Stimulated activated CD8-positive, alpha-beta memory T cell treated with anti-CD3 and anti-CD28 coated beads, Interleukin-7, amount 100 ng/mL, for 1 hour (primary cell): ENCODE measurements at places on chromosomes 13 and 19.

GRCh38 chr13:45737571-45738017, 35.5 kb downstream of the CBY2 start:
- no peak for DNase-seq

DNA sequence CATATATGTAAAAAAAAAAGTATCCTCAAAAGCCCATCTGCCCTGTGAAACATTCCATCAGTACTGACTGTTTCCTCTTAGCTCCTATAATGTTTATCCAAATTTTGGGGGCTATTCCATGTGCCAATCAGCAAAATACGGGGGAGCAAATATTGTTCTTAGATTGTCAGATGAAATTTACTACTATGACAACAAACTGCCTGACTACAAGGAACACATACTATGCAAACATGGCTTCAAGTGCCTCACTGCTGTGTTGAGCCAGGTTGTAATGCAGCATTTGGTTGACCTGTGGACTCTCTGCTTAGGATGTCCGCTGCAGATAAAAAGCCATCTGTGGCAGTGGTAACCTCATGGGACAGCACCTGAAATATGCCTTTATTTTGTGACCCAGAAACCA, 98.2 kb upstream of the SCEL start:
- DNase-seq, result no peak

- no peak for DNase-seq
Observed at GRCh38 chr13:97214921-97215320, 7.2 kb upstream of the MBNL2 start.

GRCh38 chr13:92097337-92097903, 699.0 kb downstream of the GPC5 start:
- DNase-seq, result no peak

DNA sequence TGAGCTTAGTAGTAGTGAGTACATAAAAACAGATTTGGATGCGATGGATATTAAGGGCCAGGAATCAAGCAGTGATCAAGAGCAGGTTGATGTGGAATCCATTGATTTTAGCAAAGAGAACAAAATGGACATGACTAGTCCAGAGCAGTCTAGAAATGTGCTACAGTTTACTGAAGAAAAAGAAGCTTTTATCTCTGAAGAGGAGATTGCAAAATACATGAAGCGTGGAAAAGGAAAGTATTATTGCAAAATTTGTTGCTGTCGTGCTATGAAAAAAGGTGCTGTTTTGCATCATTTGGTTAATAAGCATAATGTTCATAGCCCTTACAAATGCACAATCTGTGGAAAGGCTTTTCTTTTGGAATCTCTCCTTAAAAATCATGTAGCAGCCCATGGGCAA, 11.4 kb downstream of the CHAMP1 start:
- DNase-seq, result no peak
